AG10803 (cell line): ENCODE measurements at places on chromosomes 4 and X.

GRCh38 chrX:3788494-3789233 lies 75.2 kb upstream of the PRKX start:
- no peak for DNase-seq

DNA sequence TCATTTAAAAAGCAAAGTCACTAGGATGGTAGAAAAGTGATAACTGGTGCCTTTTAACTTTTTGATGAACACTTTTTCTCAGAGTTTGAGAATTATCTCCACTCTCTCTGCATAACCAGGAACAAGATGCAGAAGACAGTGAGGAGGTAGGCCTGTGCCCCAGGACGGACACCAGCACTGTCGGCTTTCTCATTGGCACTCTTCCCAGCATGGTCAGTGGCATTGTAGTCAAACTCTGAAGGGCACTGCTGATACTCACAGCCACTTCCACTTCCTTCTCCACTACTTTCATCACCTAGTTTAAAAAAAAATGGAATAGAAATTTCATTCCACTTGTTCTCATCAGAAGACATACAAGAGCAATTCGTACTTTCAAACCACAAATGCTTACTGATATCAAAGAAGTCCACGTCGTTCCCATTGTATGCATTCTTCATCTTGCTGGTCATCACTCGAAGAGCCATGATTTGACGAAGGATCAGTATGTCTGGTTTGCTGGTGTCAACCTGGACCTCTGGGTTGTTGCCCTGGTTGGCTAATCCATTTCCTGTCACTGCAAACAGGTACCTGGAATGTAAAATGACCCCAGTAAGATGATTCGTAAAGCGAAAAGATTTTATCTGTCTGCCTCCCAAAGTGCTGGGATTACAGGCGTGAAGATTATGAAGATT lies 84.8 kb upstream of the TFDP3 start:
- DNase-seq: no peak

DNA sequence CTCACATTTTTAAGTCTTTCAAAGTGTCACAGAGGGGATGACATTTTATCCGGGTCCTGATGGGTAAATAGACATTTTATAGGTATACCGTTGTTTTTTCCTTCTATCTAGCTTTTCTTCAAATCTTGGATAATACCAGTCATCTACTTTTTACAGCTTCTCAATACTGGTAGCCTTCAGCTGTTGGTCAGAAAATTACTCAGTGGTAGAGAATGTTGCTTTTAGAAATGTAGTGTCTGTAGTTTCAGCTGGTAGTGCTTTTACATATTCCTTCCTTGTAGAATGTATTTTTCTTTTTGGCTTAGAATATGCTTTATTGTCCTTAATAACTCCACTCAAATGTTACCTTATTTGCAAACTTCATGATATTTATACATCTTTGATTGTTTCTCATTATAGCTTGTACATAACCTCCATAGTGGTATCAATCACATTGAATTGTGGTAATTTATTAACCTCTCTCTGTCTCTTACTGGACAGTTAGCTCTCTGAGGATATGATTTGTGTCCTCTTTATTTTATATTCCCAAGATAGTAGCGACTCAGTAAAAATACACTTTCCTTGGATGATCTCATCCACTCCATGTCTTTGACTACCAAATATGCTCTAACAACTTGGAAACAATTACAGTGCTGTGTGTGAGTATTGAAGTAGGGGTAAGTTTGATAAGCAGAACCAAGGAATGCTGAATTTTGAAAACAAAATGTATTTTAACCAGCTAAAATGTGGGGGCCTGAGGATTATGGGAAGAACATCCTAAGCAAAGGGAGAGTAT lies 53.8 kb downstream of the RAP1GDS1 start:
- DNase-seq: peak; percentile 20

DNA sequence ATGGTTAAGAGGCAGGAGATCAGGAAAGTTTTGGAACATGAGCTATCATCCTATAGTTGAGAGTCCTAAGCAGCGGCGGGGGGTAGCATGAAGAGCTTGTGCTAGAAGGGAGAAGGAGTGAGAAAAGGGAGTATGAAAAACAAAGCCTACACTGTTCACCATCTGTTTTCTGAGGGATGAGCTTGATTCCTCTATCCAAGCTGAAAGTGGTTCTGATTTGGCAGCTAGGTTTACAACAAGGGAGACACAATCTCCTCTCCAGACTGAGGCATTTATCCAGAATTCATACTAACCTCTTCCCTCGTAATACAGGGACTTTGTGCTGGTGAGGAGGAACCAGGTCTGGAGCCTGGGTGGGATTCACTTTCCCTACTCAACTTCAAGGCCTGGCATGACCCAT lies 23.5 kb downstream of the TSC22D3 start:
- no peak for DNase-seq

DNA sequence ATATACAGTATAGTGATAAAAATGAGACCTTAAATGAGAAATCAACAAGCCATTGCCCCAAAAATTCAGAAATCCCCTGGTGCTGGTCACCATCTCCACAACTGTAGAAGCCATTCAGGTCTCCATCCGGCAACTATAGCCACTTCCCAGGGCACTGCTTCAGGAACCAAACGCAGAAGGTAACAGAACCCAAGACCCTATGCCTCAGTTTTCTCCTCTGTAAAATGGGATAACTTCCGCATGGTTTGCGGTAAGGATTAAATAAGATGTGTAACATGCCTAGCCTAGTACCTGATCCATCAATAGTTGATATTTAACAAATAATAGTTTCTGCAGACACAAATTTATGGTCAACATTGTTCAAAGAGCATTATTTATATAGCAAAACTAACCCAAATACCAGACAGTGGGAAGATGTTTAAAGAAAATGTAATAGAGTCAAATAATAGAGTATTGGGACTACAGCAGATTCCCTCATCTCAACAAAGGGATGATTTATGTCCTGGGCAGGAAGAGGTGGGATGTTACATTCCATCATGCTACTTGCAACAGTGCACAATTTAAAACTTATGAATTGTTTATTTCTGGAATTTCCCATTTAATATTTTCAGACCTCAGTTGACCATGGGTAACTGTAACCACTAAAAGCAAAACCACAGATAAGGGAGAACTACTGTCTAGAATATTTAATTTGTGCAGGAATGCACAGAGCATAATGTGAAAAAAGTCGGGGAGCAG lies 30.0 kb downstream of the IRF2 start:
- DNase-seq: peak; percentile 71

DNA sequence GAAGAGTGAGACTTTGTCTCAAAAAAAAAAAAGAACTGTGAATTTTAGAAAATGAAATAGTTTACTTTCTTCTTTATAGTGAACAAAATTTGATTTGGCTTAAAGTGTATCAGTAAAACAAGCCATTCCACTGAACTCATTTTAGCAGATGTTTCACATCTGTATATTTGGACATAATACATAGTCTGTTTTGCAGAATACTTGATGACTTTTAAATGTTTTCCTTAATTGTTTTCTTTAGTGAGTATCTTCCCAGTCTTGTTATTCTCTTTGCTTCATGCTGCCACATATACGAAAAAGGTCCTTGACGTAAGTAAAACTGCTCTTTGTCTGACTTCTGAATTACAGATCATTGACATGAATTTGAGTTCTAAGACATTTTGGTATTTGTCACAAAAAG lies 8.3 kb downstream of the TMEM33 start:
- no peak for DNase-seq

- DNase-seq: peak; percentile 25
Measured at GRCh38 chrX:34886011-34886410, 56.6 kb upstream of the FAM47B start.

- DNase-seq: no peak
Measured at GRCh38 chrX:87582453-87582852, 64.9 kb downstream of the KLHL4 start.

DNA sequence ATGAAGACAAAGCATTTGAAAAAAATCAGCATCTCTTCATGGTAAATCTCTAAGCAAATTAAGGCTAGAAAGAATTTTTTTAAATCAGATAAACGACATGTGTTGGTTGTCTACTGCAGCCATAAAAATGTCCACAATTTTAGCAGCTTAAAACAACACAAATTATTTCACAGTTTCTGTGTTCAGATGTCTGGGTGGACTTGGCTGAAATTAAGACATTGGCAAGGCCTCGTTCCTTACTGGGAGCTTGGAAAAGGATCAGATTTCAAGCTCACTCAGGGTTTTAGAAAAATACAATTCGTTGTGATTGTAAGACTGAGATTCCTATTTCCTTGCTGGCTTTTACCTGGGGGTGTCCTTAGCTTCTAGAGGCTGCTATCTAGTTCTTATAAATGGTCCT lies 1470.6 kb downstream of the PCDH19 start:
- no peak for DNase-seq

- no peak for DNase-seq
Measured at GRCh38 chr4:173178144-173178543, 9.5 kb downstream of the GALNT7 start.

GRCh38 chrX:39507034-39507433 lies 590.7 kb downstream of the BCOR start:
- DNase-seq: no peak

- peak; percentile 45 for DNase-seq
Measured at GRCh38 chrX:120452131-120452530, 17.0 kb downstream of the LAMP2 start.

DNA sequence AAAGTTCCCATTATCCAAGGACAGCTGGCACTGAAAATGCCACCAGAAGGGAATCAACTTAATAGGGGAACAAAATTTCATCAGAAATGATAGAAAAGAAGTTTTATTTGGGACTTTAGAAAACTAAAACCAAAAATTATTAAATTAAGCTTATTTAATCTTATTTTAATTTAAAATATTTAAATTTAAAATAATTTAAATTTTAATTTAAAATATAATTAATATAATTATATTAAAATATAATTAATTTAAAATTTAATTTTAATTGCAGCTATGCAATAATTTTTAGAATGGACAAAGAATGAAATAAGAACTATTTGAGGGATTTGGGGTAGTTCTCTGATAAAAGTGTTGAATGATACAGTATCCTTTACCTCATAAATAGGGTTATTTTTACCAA lies 10.2 kb upstream of the VAMP7 start:
- no peak for DNase-seq

- no peak for DNase-seq
Measured at GRCh38 chr4:86981789-86982188, 47.0 kb downstream of the AFF1 start.

DNA sequence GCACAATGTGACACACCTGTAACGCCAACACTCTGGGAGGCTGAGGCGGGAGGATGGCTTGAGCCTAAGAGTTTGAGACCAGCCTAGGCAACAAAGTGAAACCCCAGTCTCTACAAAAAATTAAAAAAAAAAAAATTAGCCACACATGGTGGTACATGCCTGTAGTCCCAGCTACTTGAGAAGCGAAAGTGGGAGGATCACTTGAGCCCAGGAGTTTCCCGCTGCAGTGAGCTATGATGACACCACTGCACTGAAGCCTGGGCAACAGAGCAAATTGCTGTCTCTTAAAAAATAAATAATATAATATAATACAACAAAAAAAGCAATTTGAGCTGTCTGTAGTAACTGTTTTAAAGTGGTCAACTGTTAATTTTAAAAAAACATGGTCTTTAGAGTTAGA lies 13.2 kb downstream of the SPOCK3 start:
- DNase-seq: no peak

- DNase-seq: no peak
Measured at GRCh38 chr4:121741751-121742150, 23.2 kb downstream of the SMIM43 start.

GRCh38 chr4:59057804-59058203 lies 1947.6 kb upstream of the IGFBP7 start:
- DNase-seq: no peak

- DNase-seq: peak; percentile 4
Measured at GRCh38 chr4:72909461-72909860, 160.1 kb downstream of the COX18 start.

DNA sequence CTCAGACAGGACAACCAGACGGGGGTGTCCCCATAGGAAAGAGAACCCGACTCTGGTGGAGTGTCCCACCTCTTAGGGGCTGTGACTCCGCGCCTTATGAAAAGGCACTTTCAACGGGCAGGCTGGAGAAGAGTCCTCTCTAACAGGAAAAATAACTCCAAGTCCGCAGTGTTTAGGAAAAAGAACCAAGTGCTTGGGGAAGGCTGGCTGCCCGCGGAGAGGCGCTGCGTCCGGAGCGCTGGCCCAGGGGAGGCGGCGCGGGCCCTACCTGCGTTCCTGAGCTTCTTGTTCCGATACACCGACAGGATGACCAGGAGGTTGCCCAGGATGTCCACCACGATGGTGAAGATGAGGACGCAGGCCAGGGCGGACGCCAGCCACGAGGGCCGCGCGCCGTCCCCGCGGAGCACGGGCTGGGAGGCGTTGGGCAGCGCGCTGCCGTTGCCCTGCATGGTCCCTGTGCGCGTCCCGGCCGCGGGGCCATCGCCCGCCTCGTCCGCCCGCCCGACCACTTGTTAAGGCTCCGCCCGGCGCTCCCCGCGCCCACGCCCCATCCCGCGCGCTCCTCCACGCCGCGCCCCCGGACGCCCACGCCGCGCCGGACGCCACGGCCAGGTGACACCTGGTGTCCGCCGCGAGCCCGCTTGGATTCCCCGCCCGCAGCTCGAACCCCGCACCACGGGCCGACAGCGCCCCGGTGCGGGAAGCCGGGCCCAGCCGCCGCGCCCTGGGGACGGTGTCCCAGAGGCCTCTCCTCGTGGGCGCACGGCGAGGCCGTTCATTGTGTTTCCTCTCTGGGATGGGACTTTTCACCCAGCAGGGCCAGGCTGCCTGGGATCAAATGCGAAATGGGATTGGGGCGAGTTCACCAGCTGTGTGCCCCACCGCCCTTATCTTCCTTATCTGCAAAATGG lies at the start of gene MTNR1A:
Gene MTNR1A (minus strand): TSS at position 654 of the 914 bp plus-strand sequence. CDS start 202 bp downstream, at position 452.
- no peak for DNase-seq

DNA sequence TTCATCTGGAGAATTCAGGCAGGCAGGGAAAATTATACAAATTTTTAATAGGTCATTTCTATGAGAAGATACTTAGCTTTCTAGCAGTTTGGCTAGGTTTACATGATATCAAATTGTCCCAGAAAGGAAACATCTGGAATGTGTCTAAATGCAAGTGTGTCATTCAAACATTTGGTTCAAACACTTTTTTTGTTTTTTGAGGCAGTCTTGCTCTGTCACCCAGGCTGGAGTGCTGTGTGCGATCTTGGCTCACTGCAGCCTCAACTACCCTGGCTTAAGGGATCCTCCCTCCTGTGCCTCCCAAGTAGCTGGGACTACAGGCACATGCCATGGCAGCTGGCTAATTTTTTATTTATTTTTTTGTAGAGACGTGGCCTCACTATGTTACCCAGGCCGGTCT lies 31.6 kb downstream of the SPARCL1 start:
- no peak for DNase-seq

DNA sequence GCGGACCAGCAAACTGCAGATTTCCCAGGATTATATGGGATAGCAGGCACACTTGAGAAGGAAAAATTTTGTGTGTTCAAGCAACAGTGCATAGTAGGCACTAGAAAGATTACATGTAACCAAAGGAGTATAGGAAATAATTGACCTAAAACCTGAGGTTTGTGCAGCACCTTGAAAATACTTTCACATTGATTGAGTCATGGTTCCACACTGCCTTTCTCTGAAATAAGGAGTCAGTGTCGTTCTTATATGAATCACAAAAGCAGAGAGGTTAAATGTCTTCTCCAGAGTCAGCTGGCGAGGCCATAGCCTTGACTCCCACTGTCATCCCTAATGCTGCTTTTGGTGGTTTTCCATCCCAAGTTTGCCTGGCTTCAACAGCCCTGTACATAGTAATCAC lies 138.9 kb downstream of the SOWAHB start:
- DNase-seq: no peak

- peak; percentile 17 for DNase-seq
Measured at GRCh38 chr4:72390409-72390808, 178.6 kb downstream of the ADAMTS3 start.
